ENCODE measurements at places on chromosomes 3 and 15.
A peak's percentile ranks its signal among the peaks of the same experiment; 100 is the strongest.

DNA sequence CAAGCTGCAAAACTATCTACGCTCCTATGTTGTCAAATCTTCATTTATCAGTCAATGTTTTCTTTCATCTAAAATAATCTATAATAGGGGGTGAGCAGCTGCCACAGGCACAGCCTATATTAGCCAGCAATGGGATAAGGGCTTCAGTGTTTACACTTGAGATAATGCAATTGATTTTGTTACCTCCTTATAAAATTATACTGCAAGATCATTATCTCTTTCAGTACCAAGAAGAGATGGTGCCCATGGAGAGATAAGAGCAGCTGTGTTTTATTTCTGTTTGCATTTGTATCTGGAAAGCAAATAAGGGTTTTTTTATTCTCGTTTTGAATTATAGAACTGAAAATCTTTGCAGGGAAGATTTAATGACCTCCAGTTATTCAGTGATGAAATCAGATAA is 68.9 kb downstream of the PLD1 start:
- DNase-seq: no peak

- DNase-seq: no peak
Observed at GRCh38 chr15:70420086-70420947, 322.6 kb upstream of the TLE3 start.

- no peak for DNase-seq
Observed at GRCh38 chr3:25587526-25587925, 77.2 kb downstream of the TOP2B start.

DNA sequence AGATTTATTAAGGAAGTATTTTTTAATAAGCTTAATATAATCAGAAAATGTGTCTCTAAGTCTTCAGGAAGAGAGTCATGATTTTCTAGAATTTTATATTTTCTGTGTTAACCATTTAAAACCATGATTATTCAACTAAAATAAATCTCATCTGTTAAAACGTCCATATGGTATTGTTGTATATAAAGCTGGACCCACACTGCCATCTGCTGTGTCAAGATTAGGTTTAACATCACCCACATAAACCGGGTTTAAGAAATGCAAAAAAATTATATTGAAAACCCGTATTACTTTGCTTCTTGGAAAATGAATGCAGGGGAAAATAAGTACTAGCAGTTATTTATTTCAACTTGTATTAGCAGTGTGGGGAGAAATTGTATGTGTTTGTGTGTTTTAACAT is 9.5 kb upstream of the CCDC66 start:
- DNase-seq: no peak

- peak; percentile 64 for DNase-seq
Observed at GRCh38 chr15:74635228-74635627, 19.6 kb downstream of the CLK3 start.

All from femur (tissue), 1 donor.